Dorsolateral prefrontal cortex (tissue), 122 donors: ENCODE measurements at places on chromosomes 11 and 22. TPM values are rescaled to one million over a fixed set of nuclear protein-coding genes. Genes with fewer than 3 reads are reported as not detected.
A peak's percentile ranks its signal among the peaks of the same experiment; 100 is the strongest.

The CNGA4 gene
- 1.00 TPM for total RNA-seq

GRCh38 chr11:11435635-11436034, 82.6 kb upstream of the CSNK2A3 start:
- DNase-seq = no peak

The NXPE4 gene
- not detected for total RNA-seq

GRCh38 chr11:69259096-69259495, 34.9 kb upstream of the MYEOV start:
- DNase-seq = no peak

DNA sequence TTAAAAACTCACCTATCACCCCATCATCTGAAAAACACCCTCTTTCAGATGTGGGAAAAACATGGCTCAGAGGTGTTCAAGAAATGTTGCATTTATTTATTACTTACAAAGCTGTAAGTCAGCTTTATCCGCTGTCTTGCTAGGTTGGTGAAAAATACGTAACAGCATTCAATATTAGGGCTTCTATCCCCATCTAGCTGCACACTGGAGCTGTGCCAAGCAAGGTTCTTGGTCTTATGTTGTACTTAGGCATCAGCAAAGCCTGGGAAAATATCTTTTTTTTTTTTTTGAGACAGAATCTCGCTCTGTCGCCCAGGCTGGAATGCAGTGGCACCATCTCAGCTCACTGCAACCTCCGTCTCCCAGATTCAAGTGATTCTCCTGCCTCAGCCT, 7.5 kb downstream of the SERPING1 start:
- DNase-seq = no peak

DNA sequence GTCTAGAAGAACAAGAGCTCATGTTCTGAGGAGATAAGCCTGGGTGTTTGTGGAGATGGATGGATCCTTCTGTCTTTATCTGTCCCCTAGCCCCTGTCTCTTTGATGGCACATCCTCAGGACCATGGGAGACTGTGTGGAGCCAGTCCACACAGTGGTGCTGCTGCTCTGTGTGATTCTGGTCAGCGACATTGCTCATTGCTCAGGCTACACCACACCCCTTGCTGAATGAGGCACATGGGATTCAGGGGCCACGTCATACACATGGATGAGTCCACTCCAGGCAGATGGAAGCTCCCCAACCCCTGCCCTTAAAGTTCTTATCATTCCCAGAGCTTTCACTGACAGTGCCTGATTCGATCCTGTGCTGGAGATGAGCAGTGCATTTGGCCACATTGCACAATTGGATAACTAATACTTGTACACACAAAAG, 222.2 kb downstream of the NAV2 start:
- DNase-seq = no peak

DNA sequence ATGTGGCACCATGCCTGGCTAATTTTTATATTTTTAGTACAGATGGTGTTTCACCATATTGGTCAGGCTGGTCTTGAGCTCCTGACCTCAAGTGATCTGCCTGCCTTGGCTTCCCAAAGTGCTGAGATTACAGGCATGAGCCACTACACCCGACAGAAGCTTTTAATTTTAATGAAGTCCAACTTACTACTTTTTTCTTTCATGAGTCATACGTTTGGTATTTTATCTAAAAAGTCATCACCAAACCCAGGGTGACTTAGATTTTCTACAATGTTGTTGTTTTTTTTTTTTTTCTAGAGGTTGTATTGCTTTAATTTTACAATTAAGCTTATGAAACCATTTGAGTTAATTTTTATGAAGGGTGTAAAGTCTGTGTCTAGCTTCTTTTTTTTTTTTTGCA, 34.9 kb downstream of the JRKL start:
- no peak for DNase-seq

DNA sequence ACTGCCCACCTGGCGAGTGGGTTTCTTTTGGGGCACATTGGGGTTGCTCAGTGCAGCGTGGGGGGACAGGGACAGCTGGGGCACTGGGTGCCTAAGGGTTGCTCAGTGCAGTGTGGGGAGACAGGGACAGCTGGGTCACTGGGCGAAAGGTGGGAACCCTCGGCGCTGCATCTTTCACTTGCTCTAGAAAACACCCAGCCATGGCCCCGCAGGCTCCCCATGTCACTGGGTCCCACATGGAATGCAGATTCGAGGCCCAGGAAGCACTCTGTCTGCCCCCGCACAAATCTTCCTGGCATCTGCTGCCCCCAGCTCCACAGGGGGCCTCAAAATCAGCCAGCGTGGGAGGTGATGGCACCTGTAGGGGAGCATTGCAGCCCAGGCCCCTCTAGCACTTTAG, 229.3 kb downstream of the BRD1 start:
- DNase-seq = no peak

DNA sequence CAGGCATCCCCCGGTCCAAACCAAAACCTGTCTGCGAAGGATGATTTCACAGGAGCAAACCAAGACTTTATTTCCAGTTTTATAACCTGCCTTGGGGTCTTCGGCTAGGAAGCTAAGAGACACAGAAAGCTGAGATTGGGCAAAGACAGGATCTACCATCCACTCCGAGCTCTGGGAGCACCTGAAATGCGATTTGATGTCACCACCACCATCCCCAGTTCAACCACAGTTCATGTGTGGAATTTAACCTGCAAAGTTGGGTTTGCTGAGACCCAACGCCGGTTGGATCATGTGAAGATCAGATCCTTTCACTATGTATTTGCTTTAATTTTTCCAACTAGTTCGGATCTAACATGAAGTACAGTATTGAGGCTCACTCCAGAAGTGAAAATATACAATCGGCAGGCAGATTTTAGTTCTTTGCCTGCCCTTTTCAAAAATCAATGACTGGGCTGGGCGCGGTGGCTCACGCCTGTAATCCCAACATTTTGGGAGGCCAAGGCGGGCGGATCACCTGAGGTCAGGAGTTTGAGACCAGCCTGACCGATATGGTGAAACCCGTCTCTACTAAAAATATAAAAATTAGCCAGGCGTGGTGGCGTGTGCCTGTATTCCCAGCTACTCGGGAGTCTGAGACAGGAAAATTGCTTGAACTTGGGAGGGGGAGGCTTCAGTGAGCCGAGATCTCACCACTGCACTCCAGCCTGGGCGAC, 1.4 kb upstream of the C11orf24 start:
- DNase-seq = no peak

DNA sequence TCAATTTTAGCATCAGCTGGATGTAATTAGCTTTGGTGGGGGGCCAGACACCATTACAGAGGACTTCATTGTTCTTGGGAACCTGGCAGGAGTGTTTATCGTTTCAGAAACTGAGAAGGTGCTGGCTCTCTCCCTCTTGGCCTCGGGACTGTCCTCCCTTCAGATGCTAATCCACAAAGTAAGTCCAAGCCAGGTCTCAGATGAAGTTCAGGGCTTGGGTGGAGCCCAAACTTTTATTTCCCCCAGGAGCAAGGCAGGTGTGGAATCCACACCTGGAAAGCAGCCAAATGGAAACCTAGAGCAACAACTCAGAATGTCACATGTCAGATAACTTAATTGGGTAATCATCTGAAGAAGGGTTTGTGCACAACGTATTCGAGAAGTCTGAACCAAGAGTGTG, 119.2 kb downstream of the ME3 start:
- no peak for DNase-seq

The TRPM5 gene
- not detected for total RNA-seq

GRCh38 chr11:67352546-67353316, 615 bp downstream of the POLD4 start:
- no peak for DNase-seq

- DNase-seq = no peak
Observed at GRCh38 chr11:73399636-73400035, 23.4 kb downstream of the RELT start.

The GTPBP1 gene
- total RNA-seq = 60.6 TPM

DNA sequence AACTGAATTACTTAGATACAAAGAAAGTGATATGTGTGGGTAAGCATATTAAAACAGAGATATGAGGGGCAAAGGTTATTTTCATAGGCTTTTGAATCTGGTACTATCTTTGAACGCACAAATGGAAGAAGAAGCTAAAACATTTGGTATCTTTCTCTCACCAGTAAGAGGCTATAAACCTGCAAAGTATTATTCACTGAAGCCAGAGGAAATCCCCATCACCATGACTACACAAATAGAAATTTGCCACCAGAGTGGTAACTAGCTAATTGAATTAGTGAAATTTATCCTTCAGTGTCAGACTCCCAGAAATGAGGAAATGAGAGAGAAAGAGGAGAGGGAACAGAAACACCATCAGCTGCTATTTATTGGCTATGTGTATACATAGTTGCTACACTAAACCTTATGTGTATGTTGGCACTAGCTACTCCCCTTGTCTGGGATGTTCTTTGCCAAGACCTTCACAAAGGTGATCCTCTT, 503.4 kb downstream of the DLG2 start:
- no peak for DNase-seq

- no peak for DNase-seq
Observed at GRCh38 chr22:24965822-24966626, 13.5 kb downstream of the KIAA1671 start.

The ANO9 gene
- total RNA-seq = not detected

GRCh38 chr11:118230088-118230487, 5.3 kb upstream of the JAML start:
- no peak for DNase-seq

- DNase-seq = peak; percentile 76
Observed at GRCh38 chr11:63907808-63908530, 9.0 kb downstream of the RCOR2 start.

The RASGRP2 gene
- total RNA-seq = 26.1 TPM

- no peak for DNase-seq
Observed at GRCh38 chr11:64357446-64357845, 1.5 kb upstream of the RPS6KA4 start.

- DNase-seq = no peak
Observed at GRCh38 chr11:10309163-10310093, 4.6 kb downstream of the ADM start.

The SYCE3 gene
- not detected for total RNA-seq

The SLC22A8 gene
- total RNA-seq = 7.1 TPM

- DNase-seq = no peak
Observed at GRCh38 chr22:45096256-45096907, 67.3 kb upstream of the NUP50 start.

GRCh38 chr11:47987781-47988180, 7.4 kb downstream of the PTPRJ start:
- no peak for DNase-seq

- DNase-seq = no peak
Observed at GRCh38 chr11:13140873-13141655, 131.9 kb downstream of the RASSF10 start.

DNA sequence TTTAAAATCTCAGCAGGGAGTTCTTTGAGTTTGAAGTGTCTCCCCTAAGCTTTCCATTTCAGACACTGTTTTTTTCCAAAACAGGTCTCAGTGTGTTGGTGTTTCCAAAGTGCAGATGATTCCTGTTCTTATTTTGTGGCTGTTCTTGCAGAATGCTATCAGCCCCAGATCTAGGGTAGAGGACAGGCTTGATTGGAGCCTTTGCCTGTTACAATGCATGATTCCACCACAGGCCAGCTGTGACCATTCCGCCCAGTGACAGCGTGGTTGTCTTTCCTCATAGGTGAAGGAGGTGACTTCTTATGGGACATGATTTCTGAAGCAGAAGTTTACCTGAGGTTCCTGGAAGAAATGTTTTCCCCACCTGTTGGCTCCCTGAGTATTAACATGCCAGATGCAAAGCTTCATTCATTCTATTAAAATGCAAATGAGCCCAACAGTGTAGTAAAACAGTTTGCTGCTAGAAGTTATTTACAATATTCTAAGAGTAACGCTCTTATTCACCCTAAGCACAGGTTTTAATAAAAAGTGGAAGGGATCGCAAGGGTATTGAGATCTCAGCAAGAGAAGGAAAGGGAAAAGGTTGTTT, 36.9 kb upstream of the BIRC3 start:
- DNase-seq = no peak

DNA sequence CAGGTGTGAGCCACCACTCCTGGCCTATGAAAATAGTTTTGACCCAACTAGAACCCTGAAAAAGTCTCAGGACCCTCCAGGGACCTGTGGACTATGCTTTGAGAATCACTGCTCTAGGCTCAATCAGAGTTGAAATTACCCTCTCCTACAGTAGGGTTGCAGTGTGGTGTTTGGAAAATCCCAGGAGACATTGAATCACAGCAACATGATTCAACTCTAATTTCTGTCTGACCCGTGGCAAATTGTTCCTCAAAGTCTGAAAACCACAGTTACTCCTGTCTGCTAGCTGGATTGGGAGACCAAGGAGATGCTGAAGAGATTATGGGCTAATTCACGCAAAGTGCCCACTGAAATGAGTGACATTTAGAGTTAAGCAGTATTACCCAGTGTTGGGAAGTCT, 5.4 kb upstream of the MTMR3 start:
- DNase-seq = no peak

The MEI1 gene
- 3.0 TPM for total RNA-seq

DNA sequence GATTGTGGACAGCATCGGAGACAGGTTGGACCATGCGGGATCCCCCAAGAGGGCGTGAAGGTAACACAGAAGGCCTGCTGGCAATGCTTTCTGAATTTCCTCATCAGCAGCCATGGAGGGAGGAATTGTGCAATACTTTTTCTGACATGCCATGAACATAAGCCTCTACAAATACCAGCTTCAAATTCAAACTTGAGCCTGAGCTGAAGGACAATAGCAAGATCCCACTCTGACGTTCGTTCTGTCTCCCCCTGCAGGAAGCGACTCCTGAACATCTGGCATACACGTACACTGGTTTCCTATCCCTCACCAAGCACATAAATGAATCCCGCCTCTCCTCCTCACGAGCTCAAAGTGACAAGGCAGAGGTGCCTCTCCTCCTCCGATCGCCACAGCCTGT, 312.2 kb downstream of the BRD1 start:
- no peak for DNase-seq

DNA sequence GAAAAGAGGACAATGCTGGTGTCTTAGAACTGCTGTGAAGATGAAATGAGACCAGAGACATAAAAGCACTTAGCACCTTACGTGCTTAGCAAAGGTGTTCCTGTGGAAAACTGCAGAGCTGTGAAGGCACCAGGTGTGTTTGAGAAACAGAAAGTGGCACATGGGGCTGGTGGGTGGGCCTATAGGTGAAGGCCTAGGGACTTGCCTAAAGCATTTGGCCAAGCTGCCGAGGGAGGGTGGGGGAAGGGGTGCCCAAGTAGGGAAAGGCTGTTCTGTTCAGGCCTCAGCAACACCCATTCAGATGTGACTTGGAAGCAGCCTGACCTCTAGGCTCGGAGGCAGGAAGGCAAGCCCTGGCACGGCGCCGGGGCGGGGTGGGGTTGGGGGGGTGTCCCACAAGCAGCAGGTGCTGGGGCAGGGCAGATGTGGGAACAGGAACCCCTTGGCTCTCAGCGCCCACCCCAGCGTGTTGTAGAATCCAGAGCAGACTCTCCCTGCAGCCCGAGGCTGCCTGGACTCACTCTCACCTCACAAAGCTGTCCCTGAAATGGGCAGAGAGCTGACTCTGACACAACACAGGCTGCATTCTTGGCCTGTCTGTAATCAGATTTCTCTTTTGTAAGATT, 366.7 kb upstream of the NARS2 start:
- no peak for DNase-seq

The HEPHL1 gene
- not detected for total RNA-seq

The DDX10 gene
- total RNA-seq = 33.2 TPM

DNA sequence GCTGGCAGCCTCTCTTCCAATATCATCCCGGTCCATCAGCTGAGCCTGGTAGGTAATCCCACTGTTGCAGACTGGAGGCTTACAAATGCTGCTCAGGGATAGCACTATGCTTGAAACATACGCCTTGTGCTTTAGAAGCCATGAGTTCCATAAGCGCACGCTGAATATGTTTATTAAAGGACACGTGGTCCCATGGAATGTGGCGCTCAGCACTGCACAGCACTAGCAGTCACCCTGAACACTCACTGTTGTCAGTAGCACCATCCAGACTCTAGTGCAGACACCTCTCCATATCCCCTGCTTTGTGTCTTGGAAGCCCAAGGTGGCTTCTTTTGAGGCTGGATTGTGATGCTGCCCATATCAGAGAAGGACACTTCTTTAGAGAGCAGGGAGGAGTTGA, 120.9 kb downstream of the MAML2 start:
- DNase-seq = no peak

The OR6T1 gene
- total RNA-seq = not detected
